CD4-positive, alpha-beta T cell treated with Interleukin-10 for 1 hour (primary cell): ENCODE measurements at places on chromosomes 16 and 17.

GRCh38 chr17:8606401-8606800 is 24.1 kb downstream of the MYH10 start:
- no peak for DNase-seq

- DNase-seq, result no peak
Observed at GRCh38 chr17:21177401-21177800, 36.6 kb downstream of the TMEM11 start.

DNA sequence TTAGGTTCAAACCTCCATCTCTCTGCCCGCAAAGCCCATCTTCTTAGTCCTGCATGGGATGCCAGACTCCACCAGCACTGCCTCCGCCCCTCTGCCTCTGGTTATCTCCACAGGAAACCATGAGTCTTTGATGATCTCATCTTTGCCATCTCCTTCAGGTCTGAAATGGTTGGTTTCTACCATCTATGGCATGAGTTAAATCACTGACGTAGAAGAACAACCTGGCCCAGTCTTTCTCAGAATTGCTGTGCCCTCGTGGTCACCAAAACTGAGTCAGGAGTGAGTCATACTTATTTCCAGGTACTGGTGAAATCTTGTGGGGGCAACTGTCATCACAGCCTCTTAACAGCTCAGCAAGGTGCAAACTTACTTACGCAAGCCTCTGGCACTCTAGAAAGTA is 468.7 kb upstream of the C16orf82 start:
- DNase-seq, result peak; percentile 73

- no peak for DNase-seq
Observed at GRCh38 chr17:74267987-74268499, 6.0 kb upstream of the DNAI2 start.

GRCh38 chr17:68450801-68451200 is 6.5 kb downstream of the WIPI1 start:
- no peak for DNase-seq

GRCh38 chr16:9508328-9508936 is 417.0 kb downstream of the HAPSTR1 start:
- DNase-seq, result no peak

- DNase-seq, result no peak
Observed at GRCh38 chr17:43841282-43841681, 5.7 kb upstream of the CD300LG start.
